ENCODE measurements at places on chromosomes 12 and 14.

DNA sequence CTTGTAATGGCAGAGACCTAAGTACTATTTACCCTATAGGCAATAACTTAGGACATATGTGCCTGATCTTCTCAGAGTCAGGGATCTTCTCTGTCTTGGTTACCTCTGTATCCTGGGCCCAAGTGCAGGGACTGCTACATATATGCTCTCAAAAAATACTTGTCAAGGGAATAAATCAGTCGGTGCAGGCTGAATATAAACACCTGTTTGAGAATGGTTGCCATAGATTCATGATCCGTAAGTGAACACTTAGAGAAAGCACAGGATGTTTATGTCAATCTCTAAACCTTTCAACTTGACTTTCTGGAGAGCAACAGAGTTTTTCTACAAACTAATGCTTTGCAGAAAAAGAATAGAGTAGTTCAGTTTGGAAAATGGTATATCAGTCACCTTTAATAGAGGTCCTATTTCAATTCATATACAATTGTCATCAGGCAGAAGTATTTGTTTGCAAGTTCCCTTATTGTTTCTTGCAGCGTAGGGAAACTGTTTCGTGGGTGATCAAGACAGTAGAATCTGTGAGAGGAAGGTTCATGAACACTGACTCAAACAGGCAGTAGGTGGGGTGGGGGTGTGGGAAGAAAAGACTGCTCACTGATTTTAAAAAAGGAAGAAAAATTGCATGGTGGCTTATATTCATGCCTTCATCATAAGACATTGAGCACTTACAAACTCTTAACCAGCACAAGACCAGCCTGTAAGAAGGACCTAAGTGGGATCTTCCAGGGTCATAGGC, 6.0 kb upstream of the UBE2N start:
- no peak for DNase-seq

GRCh38 chr12:63752283-63752682, 27.4 kb upstream of the RXYLT1 start:
- no peak for DNase-seq

GRCh38 chr14:52124791-52125684, 56.2 kb upstream of the NID2 start:
- DNase-seq: no peak

DNA sequence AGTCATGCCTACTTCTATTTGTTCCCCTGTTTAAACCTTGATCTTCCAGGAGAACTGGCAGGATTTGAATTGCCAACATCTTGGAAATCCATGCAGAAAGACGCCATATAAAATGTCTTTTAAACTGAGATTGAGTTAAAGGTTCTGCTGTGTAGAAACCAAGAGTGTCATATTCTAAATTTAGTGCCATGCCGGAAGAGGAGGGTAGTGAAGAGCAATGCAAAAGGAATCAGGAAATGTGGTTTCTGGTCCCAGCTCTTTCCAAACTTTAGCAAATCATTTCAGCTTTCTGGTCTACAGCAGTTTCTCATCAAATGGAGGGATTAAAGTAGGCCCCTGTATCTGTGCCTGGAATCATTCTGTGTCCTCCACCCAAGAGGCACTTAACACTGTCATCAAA, 85.7 kb downstream of the BTG1 start:
- DNase-seq: no peak

GRCh38 chr12:130992448-130992847, 38.7 kb downstream of the ADGRD1 start:
- DNase-seq: no peak

DNA sequence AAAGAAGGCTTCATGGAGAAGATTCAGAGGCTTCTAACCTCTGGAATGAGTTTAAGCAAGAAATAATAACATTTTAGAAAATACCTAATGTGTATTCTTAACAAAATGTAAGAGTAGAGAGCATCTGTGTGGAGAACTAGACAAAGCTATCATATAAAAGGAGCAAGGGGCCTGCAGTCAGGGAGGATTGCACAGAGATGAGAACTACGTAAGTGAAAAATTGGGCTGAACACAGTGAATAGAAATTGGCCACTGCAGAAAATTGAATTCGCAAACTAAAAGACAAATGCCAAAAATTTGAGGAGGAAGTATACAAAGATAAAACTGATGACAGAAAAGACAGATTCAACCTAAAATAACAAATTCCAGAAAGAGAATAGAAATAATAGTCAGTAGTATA, 92.8 kb downstream of the TGFB3 start:
- DNase-seq: no peak

- DNase-seq: peak; percentile 10
These were observed 94.6 kb upstream of the MUCL1 start for GRCh38 chr12:54759751-54760150.

- no peak for DNase-seq
These were observed 79.1 kb upstream of the PTGDR start for GRCh38 chr14:52188381-52188780.

DNA sequence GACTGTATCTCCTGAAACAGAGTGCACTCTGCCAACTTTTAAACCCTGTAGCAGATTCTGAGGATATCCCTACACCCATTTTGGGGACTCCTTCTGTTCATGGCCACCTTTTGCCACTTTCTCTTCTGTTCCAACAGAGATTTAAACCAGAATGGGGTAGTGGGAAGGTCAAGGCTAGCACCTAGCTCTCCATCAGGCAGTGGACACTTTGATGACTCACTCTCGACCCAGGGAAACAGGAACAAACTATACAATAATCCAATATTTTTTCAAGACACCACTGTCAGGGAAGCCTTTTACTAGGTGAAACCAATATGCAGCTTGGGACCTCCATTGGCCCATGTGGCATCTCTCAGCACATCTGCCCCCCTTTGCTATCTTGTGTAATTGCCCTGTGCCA, 103.6 kb downstream of the DAAM1 start:
- DNase-seq: no peak

DNA sequence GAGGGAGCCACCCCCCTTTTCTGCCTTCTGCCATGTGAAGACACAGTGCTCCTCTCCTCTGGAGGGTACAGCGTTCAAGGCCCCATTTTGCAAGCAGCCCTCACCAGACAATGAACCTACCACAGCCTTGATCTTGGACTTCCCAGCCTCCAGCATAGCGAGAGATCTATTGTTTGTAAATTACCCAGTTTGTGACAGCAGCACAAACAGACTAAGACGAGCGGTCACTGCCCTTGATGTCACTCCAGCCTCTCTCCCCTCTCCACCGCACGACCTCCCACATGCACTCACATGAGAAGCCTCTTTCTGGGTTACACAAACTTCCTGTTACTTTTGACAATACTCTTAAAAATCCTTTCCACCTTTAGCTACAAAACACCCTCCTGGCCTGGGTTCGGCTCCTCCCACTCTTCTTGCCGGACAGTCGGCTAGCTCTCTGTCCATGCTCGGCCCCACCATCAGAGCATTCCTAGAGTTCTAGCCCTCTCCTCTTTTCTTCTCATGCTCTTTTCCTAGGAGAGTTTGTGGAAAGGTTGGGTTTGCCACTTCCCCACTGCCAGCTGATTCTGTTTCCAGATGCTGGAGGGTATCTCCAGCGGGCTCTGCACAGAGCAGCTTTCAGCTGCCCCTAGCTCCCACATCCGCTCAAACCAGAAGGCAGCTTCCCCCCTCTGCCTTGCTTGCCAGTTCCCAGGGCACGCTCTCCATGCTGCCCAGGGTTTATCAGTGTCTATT, 124.3 kb downstream of the FOXN3 start:
- no peak for DNase-seq

DNA sequence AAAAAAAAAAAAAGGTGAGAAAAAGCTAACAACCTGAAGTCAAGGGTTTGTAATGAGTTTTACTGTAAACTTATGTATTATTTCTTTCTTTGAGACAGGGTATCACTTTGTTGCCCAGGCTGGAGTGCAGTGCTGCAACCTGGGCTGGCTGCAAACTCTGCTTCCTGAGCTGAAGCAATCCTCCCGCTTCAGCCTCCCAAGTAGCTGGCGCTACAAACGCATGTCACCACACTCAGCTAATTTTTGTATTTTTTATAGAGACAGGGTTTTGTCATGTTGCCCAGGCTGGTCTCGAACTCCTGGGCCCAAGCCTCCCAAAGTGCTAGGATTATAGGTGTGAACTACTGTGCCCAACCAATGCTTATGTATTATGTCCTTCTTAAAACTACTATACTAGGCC, 9.2 kb downstream of the ATF7 start:
- DNase-seq: no peak

DNA sequence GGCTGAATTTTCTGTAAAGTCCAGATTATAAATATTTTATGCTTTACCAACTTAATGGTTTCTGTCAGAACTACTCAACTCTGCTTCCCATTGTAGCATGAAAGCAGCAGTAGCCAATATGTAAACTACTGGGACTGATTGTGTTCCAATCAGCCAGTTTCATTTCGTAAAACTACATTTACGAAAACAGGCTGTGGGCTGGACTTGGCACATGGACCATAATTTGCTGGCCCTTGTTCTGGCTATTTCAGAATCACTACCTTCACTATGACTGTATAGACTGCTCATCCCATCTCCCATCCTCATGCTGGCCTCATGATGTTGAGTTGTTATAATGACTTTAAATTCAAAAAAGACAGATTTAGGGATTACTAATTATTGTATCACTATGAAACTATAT, 38.7 kb downstream of the FAR2 start:
- DNase-seq: no peak

- DNase-seq: peak; percentile 82
These were observed 70.2 kb downstream of the ETV6 start for GRCh38 chr12:11719678-11720099.
